ENCODE measurements at places on chromosomes 16 and 17.

GRCh38 chr17:21687136-21687953, 5.0 kb upstream of the KCNJ18 start:
- H3K4me1 ChIP-seq, result no peaks in the 10 kb centered on the region
- no peak overlapping the region for H3K27ac ChIP-seq
- no peaks in the 10 kb centered on the region for H3K36me3 ChIP-seq
- no peak for DNase-seq
- no peak overlapping the region for H3K4me3 ChIP-seq

- H3K27me3 ChIP-seq, result no peaks in the 10 kb centered on the region
- no peak for DNase-seq
- H3K4me1 ChIP-seq, result peaks cover 3% of the 10 kb centered on the region
- no peak overlapping the region for H3K27ac ChIP-seq
Measured at GRCh38 chr17:4425398-4425797, 8.3 kb upstream of the SPNS3 start.

GRCh38 chr16:7303660-7304200, 28.9 kb upstream of the RBFOX1 start:
- H3K36me3 ChIP-seq, result no peaks in the 10 kb centered on the region
- H3K4me3 ChIP-seq, result no peak overlapping the region
- peaks cover 46% of the 10 kb centered on the region for H3K27me3 ChIP-seq

- H3K36me3 ChIP-seq, result peaks cover 5% of the 10 kb centered on the region
- peak; percentile 30 for DNase-seq
- H3K27ac ChIP-seq, result no peak overlapping the region
Measured at GRCh38 chr17:82963104-82963950, 116.1 kb upstream of the METRNL start.

- H3K4me1 ChIP-seq, result no peaks in the 10 kb centered on the region
- no peaks in the 10 kb centered on the region for H3K36me3 ChIP-seq
- no peak overlapping the region for H3K27ac ChIP-seq
- DNase-seq, result no peak
- H3K27me3 ChIP-seq, result peaks cover 3% of the 10 kb centered on the region
Measured at GRCh38 chr16:66254751-66255150, 111.7 kb upstream of the CDH5 start.

- H3K4me3 ChIP-seq, result peak overlapping the region; percentile 50
- H3K4me1 ChIP-seq, result peaks cover 42% of the 10 kb centered on the region
- H3K27me3 ChIP-seq, result no peaks in the 10 kb centered on the region
- peaks cover 5% of the 10 kb centered on the region for H3K36me3 ChIP-seq
- peak; percentile 49 for DNase-seq
Measured at GRCh38 chr16:75099738-75100602, 16.6 kb downstream of the LDHD start.

DNA sequence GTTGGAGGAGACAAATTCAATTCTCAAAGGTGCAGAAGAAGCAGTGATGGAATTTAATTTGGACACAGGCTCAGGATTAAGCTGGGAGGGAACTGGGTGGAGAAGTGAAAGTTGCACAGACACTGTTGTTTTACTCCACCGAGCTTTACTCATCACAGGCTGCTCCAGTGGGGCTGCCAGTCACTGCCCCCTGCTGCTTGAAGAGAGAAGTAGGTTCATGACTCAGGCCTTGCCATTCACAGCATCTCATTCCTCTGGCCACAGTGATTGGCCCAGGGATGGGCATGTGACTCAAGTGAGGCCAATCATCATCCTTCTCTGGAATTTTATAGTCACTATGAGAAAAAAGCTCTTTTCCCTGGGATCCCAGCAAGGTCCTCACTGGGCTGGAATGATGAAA, 11.8 kb downstream of the GNAO1 start:
- H3K27ac ChIP-seq, result no peak overlapping the region
- H3K4me3 ChIP-seq, result no peak overlapping the region
- no peaks in the 10 kb centered on the region for H3K36me3 ChIP-seq
- peaks cover 23% of the 10 kb centered on the region for H3K4me1 ChIP-seq

- no peaks in the 10 kb centered on the region for H3K27me3 ChIP-seq
- H3K4me1 ChIP-seq, result peaks cover 18% of the 10 kb centered on the region
- H3K4me3 ChIP-seq, result no peak overlapping the region
Measured at GRCh38 chr16:11194913-11195312, 61.1 kb downstream of the SOCS1 start.

DNA sequence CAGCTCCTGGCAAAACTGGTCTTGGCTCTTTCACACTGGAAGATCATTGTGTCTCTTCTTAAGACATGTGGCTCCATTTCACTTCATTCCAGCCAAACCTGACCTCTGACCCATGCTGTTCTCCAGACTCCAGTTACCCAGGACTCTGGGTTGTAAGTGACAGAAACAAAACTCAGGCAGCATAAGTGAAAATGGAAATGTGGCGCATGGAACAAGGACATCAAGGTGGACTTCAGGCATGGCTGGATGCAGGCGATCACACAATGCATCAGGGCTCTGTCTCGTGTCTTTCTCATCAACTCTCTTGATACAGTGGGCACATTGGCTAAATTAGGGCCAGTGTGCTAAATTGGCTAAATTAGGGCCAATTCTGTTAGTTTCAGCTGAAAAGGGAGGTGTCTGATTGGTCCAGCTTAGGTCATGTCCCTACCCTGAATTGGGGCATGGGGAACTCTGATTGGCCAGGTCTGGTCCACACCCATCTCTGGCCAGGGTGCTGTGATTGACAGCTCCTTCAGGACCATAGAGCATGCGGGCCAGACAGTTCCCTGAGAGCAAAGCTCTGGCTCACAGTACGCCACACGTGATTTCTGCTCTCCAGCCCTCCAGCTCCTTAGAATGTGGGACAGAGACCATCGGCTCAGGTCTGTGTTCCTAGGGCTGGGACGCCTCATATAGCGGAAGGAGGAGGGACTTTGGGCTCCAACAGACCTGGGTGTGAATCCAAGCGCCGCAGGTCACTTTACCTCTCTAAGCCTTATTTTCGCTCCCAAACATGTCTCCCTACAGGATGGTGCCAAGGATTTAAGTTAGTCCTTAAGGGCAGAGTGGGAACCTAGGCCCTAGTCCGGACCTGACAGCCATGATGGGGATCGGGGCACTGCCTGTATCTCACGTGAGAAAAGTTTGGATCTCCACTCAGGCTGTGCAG, 17.5 kb downstream of the SOCS1 start:
- H3K4me1 ChIP-seq, result peaks cover 51% of the 10 kb centered on the region
- no peak for DNase-seq
- H3K36me3 ChIP-seq, result no peaks in the 10 kb centered on the region

DNA sequence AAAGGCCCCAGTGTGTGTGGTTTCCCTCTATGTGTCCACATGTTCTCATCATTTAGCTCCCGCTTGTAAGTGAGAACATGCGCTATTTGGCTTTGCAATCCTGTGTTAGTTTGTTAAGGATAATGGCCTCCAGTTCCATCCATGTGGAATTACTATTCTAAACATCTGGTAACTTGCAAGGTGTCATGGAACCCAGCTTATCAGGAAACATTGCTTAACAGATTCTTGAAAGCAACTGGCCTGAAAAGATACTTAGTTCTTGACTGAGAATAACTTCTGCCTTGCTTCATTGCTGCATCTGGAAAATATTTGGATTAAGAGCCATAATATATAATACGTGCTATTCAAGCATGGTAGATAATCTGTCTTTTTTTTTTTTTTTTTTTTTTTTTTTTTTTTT, 27.8 kb downstream of the PAFAH1B1 start:
- peaks cover 31% of the 10 kb centered on the region for H3K4me1 ChIP-seq
- no peak for DNase-seq
- no peaks in the 10 kb centered on the region for H3K27me3 ChIP-seq
- no peak overlapping the region for H3K27ac ChIP-seq
- H3K36me3 ChIP-seq, result peaks cover 39% of the 10 kb centered on the region
- no peak overlapping the region for H3K4me3 ChIP-seq

GRCh38 chr17:78132084-78132676, 1.6 kb downstream of the TMC8 start:
- H3K4me1 ChIP-seq, result peaks cover 47% of the 10 kb centered on the region
- H3K27me3 ChIP-seq, result no peaks in the 10 kb centered on the region
- H3K27ac ChIP-seq, result peak overlapping the region; percentile 55
- peak overlapping the region; percentile 76 for H3K4me3 ChIP-seq

DNA sequence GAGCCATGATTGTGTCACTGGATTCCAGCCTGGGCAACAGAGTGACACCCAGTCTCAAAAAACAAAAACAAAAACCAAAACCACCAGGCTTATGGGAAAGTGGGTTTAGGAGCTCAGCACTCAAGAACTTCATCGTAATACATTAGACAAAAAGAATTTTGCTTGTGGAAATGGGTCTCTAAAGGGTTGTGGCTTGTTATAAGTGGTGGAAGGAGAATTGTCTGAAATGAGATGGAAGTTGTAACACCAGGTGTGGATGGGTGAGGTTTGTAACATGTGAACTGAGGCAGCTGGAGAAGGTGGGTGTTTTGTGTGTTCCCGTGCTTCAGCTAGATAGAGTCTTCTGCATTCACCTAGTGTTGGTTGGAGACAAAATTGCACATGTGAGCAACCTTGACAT, 35.8 kb downstream of the CDH1 start:
- no peaks in the 10 kb centered on the region for H3K27me3 ChIP-seq
- no peak overlapping the region for H3K4me3 ChIP-seq
- no peaks in the 10 kb centered on the region for H3K36me3 ChIP-seq
- H3K4me1 ChIP-seq, result peaks cover 7% of the 10 kb centered on the region

DNA sequence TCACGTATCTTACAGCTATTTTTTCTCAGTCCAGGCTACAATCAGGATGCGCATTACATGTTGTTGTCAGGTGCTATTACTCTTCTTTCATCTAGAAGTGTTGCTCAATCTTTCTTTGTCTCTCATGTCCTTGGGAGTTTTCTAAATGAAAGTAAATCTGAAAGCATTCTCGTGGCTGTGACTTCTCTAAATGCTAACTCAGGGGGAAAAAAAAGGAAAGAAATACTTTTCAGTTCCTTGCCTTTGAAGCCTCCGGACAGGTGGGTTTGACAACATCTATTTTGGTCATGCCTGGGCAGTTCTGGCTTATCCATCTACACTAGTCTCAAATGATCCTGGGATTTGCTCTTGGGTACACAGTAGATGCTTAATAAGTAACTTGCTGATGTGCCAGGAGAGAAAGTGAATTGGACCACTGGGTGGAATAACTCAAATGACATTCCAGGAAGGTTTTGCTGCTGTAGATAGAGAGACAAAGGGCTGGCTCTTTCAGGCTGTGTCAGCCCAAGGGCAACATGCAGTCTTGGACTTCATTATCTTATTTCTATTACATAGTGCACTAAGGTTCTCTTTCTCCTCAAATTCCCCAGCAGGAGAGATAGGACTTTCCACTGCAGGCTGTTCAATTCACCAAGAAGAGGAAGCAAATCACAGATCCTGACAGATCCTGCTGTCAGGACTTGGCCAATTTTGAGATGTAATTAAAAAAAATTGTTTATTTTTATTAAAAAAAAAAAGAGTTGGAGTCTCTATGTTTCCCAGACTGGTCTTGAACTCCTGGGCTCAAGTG, 63.6 kb upstream of the NFAT5 start:
- H3K4me1 ChIP-seq, result peaks cover 7% of the 10 kb centered on the region
- DNase-seq, result no peak
- no peak overlapping the region for H3K4me3 ChIP-seq

- no peaks in the 10 kb centered on the region for H3K36me3 ChIP-seq
- no peak overlapping the region for H3K27ac ChIP-seq
- H3K4me1 ChIP-seq, result peaks cover 30% of the 10 kb centered on the region
- H3K4me3 ChIP-seq, result no peak overlapping the region
- DNase-seq, result no peak
Measured at GRCh38 chr16:87809150-87809902, 43.5 kb upstream of the KLHDC4 start.

- peak overlapping the region; percentile 86 for H3K27ac ChIP-seq
- peak overlapping the region; percentile 45 for H3K4me3 ChIP-seq
- H3K4me1 ChIP-seq, result peaks cover 45% of the 10 kb centered on the region
- no peaks in the 10 kb centered on the region for H3K27me3 ChIP-seq
Measured at GRCh38 chr17:17757956-17758845, 76.9 kb downstream of the RAI1 start.

GRCh38 chr16:63050391-63050790, 1014.2 kb upstream of the CDH8 start:
- H3K36me3 ChIP-seq, result no peaks in the 10 kb centered on the region
- no peak overlapping the region for H3K4me3 ChIP-seq
- DNase-seq, result no peak
- no peak overlapping the region for H3K27ac ChIP-seq

DNA sequence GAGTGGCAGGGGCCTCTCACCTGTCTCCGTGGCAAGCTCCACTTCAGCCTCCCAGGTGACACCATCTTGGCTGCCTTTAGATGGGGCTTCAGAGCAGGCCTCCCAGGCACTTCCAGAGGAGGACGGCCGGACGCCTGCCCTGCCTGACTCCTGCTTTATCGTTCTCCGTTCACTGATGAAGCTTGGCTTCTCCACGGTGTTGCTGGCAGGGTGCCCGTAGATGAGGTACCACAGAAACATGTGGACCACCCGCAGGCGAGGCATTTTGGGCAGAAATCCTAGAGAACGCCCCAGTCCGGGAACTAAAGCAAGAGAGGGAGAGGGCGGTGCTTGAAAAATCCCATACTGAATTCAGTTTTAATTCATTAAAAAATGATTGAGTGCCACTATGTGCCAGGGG, 54.5 kb downstream of the GTF3C1 start:
- peaks cover 3% of the 10 kb centered on the region for H3K4me1 ChIP-seq
- H3K27ac ChIP-seq, result no peak overlapping the region
- peaks cover 13% of the 10 kb centered on the region for H3K36me3 ChIP-seq
- no peaks in the 10 kb centered on the region for H3K27me3 ChIP-seq

DNA sequence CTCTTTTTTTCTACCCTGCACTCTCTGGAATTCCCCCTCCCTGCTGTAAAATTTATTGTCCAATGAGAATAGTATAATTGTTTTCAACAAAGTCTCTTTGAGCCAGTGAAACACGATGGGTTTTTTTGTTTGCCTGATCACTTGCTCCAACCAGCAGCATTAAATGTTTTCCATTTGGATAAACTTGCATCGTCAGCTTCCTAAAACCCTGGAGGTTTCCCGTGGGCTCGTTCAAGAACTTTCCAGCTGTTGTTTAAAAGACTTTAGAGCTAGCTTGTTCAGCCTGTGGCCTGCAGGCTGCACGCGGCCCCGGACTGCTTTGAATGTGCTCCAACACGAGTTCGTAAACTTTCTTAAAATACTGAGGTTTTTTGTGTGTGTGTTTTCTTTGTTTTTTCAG, 14.9 kb downstream of the NAGPA start:
- H3K27ac ChIP-seq, result no peak overlapping the region
- H3K4me3 ChIP-seq, result no peak overlapping the region
- no peaks in the 10 kb centered on the region for H3K27me3 ChIP-seq
- H3K4me1 ChIP-seq, result no peaks in the 10 kb centered on the region
- DNase-seq, result no peak

Data from activated naive CD8-positive, alpha-beta T cell treated with anti-CD3 and anti-CD28 coated beads for 36 hours (primary cell).